GM18507 (cell line): ENCODE measurements at places on chromosomes 16 and 17.

GRCh38 chr16:1580256-1580655, 31.6 kb downstream of the IFT140 start:
- DNase-seq, result no peak

GRCh38 chr16:23920899-23921298, 85.1 kb downstream of the PRKCB start:
- no peak for DNase-seq

- DNase-seq, result no peak
These were observed 3.4 kb upstream of the UQCRC2 start for GRCh38 chr16:21949713-21950260.

GRCh38 chr17:75265614-75266315, 4.1 kb downstream of the MRPS7 start:
- DNase-seq, result no peak

GRCh38 chr16:77897129-77897437, 108.7 kb downstream of the VAT1L start:
- DNase-seq, result no peak

DNA sequence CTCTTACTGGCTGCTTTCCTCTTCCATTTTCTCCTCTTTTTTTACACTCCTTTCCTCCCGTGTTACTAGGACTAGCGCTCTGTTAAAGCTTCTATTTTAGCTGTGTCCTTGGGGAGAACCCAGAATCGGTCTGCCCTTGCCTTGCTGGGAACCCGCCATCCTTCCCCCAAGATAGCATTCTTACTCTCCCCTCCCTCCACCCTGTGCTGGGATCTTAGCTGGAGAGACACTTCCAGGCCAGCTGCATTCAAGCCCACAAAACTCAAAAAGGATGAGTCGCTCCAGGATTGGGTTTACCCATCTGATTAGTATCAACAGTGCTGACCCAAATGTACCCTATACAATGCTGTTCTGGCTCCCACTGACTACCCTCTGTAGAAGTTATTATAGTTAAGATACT, 200.5 kb upstream of the ASIC2 start:
- no peak for DNase-seq

DNA sequence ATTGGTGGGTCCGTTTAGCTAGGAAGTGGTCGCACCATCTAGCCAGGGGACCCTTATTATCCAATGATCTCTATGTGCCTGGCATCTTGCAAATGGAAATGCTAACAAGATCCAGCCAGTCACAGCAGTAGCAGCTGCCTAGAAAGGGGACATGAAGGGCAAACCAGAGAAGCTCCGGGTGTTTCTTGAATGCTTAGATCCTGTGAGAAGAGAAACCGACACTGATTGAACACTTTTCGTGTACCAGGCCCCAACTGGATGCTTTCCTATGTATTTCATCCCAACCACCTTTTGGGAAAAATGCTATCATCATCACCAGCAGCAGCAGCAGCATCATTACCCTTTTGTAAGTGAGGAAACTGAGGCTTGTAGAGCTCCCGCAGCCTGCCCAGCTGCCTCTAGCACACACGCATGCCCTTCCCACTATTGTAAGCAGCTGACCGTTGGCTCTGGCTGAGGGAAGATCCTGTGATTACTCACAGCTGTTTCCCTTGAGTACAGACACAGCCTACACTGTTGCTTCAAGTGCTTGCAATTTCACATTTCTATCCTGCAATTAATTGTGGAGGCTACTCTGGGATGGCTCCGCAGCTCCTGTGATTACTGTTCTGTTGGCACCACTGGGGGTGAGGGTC, 180.7 kb upstream of the CACNG5 start:
- DNase-seq, result no peak

DNA sequence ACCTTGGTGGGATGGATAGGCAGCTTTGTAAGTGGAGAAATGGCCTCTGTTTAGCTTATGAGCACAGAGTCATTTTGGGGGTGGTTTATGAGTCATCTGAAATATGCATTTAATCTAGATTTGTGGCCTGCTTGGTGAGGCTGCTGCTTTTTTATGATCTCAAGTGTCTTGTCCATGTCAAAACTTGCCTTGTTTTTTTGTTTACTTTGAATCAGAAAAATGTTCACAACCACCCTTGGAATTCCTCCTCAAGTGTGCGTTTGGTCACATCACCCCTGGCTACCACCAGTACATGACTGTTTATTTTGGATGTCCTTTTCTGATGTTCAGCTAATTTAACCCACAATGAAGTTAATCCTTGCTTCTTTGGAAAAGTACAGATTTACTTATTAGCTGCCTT, 64.6 kb downstream of the FTO start:
- DNase-seq, result no peak

DNA sequence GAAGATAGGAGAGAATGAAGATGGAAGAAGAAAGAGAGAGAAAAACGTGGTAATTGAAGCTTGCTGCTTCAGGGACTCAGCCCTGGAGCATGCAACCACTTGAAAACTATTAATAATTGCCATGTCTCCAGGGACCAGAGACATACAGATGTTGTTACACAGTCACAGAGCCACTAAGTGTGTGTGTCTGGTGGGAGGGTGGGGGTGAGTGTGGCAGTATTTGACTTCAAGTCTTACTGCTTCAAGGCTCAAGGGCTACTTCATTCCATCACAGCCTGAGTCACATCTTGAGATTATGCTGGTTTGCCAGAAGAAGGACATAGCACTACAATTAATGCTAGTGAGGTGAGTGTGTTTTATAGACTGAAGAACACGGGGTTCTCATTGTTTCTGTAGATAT, 202.2 kb downstream of the CDH8 start:
- no peak for DNase-seq

DNA sequence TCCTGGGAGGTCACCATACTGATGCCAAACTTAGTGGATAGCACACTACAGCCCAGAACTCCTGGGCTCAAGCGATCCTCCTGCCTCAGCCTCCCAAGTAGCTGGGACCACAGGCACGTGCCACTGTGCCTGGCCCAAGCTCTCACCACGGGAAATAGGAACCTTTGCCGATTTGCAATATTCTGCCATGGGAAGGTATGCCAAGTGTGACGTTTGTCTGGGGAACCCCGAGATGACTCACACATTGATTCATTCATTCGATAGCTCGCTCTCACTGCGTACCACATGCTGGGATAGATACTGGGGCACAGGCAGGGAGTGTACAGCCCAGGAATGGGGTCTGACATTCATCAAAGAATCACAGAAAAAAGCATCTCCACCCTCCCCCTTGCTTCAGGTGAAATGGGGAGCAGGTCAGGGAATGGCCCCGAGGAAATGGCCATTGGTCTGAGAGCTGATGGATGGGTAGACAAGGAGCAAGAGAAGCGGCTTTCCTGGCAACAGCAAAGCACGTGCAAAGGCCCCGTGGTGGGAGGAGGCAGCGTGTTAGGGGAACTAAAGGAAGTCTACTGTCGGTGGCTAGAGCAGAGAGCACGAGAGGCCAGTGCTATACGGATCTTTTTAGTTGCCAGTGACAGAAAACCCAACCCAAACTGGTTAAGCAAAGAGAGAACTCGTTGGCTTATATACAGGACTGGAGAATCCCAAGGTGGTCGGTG, 44.1 kb downstream of the DNAH17 start:
- no peak for DNase-seq

GRCh38 chr17:3600529-3601205, 8.5 kb downstream of the TRPV1 start:
- no peak for DNase-seq

DNA sequence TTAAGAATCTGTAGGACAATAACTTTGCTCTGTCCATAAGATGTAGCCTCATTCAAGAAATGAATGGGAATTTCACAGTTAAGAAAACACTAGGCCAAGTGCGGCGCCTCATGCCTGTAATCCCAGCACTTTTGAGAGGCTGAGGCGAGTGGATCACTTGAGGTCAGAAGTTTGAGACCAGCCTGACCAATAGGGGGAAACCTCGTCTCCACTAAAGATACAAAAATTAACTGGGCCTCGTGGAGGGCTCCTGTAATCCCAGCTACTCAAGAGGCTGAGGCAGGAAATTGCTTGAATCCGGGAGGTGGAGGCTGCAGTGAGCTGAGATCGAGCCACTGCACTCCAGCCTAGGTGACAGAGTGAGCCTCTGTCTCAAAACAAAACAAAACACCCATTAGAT, 19.9 kb upstream of the RSL1D1 start:
- no peak for DNase-seq

DNA sequence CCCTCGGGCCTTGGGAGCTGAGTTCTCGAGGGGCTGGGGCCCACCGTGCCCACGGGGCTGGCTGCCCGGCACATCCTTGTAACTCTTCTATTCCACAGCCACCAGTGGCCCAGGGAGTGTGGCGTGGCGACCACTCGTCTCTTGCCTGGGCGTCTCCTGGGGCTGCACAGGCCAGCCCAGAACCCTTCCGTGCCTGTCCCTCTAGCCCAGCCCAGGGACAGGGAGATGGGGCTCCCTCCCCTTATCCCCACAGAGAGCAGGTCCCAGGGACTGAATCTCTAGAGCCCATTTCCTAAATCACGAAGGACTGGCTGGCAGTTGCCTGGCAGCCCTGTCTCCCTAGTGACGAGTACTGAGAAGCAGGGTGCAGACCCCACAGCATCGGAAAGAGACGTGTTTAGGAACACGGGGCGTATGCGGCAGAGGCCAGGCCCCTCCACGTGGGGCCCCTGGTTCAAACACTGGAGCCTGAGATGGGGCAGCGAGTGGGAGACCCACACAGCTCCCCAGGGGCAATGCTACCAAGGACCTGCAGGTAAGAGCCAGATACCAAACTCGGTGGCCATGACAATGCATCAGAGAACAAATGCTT, 51.0 kb downstream of the TIMM22 start:
- no peak for DNase-seq

GRCh38 chr17:77365584-77366186, 224.9 kb downstream of the SEC14L1 start:
- DNase-seq, result no peak

- no peak for DNase-seq
These were observed 16.9 kb downstream of the TRIM25 start for GRCh38 chr17:56896968-56897359.

GRCh38 chr17:6558276-6558675, 1.9 kb upstream of the PITPNM3 start:
- DNase-seq, result no peak

GRCh38 chr17:77995146-77995852, 36.8 kb downstream of the TNRC6C start:
- no peak for DNase-seq

DNA sequence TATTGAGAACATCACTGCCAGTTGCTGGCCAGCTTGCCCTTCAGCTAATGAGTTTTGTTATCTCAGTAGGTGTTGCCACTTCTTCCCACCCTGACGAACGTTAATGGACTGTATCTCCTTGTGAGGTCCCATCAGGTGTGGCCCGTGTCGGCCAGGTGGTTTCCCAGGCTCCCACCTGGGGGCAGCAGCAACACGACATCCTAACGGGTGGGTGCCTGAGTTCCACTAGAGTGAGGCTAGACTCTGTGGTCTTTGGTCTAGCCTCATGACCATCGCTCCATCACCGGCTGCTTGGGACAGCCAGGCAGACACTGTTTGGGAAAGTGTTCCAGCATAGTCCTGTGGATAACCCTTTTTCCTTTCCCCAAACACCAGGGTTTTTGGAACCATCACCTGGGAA, 45.6 kb upstream of the LCMT1 start:
- no peak for DNase-seq

GRCh38 chr16:3979070-3979469, 98.6 kb upstream of the CREBBP start:
- DNase-seq, result no peak

- no peak for DNase-seq
These were observed 1.0 kb downstream of the UTP4 start for GRCh38 chr16:69133373-69133954.

DNA sequence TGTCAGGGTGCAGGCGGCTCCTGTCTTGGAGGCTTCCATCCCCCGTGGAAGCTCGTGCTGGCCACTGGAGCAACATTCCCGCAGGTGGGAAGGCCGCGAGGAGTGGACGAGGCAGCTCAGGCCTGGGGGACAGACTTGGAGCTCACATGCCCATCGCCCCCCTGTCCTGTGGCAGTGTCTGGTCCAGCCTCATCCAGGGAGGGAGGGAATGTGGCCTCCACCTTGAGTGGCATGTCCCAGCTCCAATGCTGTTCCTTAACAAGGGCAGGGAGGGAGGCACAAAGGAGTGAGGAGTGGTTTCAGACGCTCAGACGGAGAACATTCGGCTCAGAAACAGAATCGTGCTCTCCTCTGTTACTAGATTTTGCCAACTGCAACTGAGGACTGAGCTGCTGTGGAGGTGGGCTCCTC, 159.4 kb upstream of the CHMP6 start:
- no peak for DNase-seq

GRCh38 chr17:45333702-45334092, 16.9 kb upstream of the MAP3K14 start:
- no peak for DNase-seq

- no peak for DNase-seq
These were observed 39.1 kb downstream of the NDEL1 start for GRCh38 chr17:8474826-8475225.

DNA sequence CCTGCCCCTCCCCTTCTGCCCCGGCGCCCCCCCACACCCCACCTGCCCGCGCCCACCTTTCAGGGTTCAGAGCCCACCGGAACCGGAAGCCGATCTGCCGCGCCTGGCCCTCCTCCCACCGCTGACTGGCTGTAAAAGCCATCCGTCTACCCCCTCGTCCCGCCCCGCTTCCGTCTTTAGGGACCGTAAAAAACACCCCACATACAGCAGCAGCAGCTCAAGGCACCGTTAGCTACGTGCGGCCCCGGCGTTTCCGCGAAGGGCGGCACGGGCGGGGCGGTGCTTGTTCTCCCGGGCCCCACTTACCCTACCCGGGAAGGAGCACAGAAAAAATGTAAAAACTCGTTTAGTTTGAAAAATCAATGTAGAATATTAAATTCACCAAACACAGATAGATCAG, at the start of gene MRPL28:
MRPL28 (minus strand) TSS at position 96 of the 400 bp plus-strand sequence. CDS start 320 bp downstream, outside the sequence.
- peak; percentile 98 for DNase-seq

DNA sequence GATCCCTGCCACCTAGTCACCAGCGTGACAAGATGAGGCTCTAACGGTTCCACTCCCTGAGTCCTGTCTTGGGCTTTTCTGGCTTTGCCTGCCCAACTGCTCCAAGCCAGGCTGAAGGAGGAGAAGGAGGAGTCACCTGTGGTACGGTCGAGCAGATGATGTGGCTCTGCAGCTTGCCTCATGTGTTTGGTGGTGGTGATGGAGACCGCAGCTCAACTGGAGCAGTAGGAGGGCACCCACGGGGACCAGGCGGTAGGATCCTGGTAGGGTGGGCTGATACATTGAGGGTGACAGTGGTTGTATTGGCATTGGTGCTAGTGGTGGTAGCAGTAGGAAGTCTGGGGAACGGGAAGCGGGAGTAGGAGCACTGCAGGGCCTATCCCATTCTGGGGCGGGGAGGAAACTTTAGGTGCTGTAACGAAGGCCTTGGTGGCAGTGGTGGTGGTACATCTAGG, 202.8 kb upstream of the WSB1 start:
- DNase-seq, result no peak
